ENCODE measurements at places on chromosomes 1 and 21.

GRCh38 chr1:155051342-155051776 is 243 bp downstream of the ADAM15 start:
- DNase-seq: no peak

DNA sequence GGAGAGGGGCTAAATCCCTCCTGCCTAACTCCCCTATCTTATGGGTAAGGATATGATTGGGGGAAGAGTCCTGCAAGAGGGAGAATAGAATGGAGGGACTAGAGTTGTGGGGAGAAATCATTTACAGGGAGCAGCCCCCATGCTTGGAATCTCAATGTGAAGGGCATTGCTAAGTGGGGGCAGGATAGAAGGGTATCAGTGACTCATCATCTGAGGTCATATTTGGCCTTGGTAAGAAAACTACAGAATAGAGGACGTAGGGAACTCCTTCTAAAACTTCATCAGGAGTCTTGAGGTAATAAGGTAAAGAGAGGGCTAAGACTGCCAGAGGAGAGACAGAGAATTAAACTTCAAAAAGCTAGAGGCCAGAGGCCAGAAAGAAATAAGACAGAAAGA is 487 bp downstream of the HJV start:
- DNase-seq: no peak

GRCh38 chr1:176879784-176880620 is 284.5 kb downstream of the ASTN1 start:
- DNase-seq: no peak

DNA sequence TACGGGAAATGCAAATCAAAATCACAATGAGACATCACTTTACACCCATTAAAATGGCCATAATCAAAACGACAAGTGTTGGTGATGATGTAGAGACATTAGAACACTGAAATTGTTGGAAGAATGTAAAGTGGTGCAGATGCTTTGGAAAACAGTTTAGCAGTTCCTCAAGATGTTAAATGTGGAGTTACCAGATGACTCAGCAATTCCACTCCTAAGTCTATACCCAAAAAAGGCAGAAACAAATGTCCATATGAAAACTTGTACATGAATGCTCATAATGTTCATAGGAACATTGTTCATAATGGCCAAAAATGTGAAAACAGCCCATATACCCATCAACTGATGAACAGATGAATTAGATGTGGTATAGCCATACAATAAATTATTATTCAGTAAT is 267.4 kb downstream of the KCNH1 start:
- no peak for DNase-seq

- no peak for DNase-seq
Measured at GRCh38 chr1:88595355-88596002, 88.6 kb upstream of the PKN2 start.

DNA sequence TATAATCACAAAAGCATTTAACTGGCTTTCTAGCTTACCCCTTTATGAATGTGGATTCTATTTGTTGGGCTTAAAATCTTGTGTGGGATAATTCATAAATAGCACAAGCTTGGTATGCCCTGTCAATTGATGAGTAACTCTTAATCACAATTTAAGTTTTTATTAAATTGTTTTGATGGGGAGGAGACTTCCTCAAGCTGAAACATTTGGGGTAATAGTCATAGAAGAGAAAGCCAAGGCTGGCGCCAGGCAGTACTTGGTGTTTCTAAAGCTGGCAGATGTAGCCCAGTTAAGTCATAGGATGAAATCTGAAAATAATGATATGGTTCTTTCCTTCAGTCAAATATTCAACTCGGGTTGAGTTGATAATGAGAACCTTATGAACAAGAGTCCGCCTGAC is 167.2 kb downstream of the FMN2 start:
- DNase-seq: no peak

DNA sequence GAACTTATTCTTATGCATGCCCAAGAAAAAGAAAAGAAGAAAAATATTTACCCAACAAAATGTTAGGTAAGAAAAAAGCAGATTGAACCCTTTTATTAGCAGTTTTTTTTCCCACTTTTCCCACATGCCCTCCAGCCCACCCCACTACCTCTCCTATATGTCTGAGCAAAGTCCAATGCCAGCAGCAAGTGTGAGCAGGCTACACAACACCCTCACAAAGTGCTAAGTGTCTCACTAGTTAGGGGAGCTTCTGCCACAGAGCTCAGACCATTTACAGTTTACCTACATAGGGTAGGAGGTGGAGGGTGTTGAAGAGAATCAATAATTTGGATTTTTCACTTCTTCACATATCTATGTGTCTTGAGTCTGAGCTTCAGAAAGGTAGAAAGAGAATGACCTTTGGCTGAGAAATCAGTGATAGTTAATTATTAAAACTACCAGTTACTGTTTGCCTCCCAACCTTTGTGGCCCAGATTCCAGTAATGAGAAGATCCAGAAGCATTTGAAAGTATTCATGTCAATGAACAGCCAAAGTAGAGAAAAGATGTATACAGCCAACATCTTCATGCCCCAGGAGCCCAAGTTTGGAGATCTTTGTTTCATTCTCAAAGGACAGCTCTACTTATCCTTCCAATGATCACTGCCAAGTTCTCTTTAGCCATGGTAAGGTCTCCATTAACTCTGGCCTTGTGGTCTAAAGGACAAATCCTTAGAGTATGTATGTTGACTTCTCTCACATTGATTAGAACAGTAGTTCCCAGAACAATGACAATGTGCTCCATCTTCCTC is 26.2 kb downstream of the OR10J5 start:
- no peak for DNase-seq

DNA sequence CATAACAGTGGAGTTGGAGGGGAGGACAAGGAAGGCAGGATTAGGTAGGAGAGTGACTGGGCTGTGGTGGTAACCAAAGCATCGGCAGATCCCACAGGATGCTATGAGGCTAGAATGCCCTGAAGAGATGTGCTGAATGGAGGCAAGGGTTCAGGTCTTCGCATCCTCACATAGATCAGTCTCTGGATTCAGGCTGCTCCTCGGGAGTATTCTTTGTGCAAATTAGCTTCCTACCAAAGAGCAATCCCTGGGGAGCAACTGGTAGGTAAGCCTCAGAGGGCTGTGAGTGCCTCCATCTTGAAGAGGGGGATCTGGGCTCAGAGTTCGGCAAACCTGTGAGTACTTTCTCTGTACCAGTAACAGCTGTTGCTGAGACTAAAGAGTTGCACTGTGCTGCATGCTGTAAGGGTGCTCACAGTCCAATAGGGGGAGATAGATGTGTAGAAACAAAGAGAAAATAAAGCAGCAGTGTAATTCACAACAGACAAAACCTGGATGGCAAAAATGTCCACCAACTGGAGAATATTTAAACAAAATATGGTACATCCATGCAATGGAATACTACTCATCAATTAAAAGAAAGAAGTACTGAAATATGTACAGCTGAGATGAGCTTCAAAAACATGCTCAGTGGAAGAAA is 322.4 kb upstream of the DEPDC1 start:
- no peak for DNase-seq

- DNase-seq: no peak
Measured at GRCh38 chr1:37036667-37037053, 2.3 kb upstream of the GRIK3 start.

GRCh38 chr1:244760471-244760870 is 75.0 kb upstream of the COX20 start:
- no peak for DNase-seq

- DNase-seq: no peak
Measured at GRCh38 chr21:15749861-15750159, 20.0 kb downstream of the USP25 start.

DNA sequence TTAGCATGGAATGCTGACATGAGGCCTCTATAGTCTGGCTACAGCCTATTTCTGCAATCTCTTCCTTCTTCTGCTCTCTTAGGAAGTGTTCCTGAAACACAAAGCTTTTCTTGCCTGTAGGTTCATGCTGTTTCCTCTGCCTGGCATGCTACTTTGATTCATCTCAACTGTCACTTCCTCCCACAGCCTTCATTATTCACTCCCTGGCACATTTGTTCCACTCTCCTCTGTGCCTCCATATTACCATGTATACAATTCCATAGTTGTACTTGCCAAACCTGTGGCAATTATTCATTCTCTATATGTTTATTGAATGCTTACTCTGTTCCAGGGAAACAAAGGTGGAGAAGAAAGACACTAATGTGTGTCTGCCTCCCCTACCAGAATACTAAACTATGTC is 210.2 kb downstream of the LRRC7 start:
- no peak for DNase-seq

- peak; percentile 54 for DNase-seq
Measured at GRCh38 chr1:160219062-160219929, 14.1 kb downstream of the PEA15 start.

DNA sequence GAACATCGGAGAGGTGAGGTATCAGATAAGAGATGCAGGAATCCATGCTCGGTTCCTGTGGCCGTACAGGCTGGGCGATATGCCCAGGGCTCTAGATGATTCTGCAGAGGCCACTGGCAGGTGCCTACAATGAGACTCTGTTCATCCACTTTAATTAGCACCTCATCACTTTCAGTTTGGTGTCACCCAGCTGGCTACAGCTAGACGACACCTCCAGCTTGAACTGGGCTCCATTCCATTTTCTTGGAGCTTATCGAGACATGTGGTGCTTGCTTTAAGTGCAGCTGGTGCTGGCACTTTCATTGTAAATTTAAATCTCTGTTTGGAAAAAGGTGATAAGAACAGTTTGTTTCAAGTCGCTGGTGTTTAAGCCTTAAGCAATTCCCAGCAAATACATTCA is 322.5 kb upstream of the ADGRL2 start:
- DNase-seq: peak; percentile 44

GRCh38 chr1:15836772-15837669 is 10.5 kb upstream of the SPEN start:
- DNase-seq: no peak

DNA sequence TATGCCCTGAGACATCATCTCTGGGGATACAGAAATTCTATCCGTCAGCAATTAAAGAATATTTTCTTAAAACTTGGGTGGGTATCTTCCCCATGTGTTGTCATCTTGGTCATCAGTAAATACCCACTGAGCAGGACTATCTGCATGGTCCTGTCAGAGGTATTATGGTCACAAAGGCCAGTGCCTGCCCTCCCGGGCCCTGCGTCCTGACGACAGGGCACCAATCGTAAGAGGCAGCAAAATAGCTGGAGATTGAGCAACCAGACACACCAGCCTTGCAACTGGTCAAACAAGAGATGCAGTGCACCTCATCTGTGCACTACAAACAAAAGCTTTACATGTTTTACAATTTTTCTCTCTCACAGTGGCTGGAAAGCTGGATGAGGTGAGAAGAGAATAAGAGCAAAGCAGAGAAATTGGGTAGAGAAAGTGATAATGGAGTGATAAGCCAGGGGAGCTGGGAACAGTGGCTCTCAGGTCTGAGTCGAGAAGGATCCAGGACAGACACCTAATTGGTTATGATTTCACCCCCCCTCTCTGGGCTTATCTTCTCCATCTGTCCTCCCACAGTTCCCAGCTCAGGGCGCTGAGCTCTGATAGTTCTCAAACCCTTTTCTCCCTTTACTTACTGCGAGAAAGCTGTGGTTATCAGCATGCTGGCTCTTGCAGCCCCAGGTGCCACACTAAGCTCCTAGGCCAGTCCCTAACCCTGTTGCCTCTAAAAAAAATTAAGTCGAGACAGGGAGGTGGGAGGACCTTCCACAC is 8.8 kb upstream of the SRP9 start:
- no peak for DNase-seq

DNA sequence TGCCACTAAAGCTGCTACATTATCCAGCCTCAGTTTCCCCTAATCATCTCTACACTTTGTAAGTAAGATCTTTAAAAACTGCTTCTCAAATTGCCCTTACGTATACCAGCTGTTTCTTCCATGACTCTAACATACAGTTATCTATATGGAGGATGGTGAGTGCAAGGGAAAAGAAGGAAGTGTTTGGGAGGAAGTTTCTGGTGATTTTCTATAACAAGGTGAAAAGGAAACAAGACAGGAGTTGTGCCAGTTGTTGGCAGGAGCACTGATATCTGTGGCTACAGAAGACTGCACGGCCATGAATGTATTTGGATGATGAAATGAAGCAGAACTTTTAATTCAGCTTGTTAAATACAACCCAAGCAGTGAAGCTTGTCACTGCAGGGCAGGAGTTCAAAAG is 32.3 kb upstream of the NHLH2 start:
- DNase-seq: no peak

DNA sequence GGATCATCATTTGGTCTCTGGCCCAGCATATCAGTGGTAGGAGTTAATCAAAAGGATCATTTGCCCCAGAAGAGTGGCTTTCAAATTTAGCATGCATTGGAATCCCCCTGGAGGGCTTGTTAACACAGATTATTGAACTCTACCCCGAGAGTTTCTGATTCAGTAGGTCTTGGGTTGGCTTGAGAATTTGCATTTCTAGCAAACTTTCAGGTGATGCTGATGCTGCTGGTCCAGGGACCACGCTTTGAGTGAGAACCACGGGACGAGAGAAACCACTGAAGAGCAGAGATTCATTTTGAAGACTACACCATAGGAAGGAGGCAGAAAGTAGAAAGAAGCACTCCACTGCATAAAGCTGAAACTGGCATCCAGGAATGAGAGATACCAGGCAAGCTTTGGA is 81.3 kb upstream of the DUSP10 start:
- DNase-seq: no peak

DNA sequence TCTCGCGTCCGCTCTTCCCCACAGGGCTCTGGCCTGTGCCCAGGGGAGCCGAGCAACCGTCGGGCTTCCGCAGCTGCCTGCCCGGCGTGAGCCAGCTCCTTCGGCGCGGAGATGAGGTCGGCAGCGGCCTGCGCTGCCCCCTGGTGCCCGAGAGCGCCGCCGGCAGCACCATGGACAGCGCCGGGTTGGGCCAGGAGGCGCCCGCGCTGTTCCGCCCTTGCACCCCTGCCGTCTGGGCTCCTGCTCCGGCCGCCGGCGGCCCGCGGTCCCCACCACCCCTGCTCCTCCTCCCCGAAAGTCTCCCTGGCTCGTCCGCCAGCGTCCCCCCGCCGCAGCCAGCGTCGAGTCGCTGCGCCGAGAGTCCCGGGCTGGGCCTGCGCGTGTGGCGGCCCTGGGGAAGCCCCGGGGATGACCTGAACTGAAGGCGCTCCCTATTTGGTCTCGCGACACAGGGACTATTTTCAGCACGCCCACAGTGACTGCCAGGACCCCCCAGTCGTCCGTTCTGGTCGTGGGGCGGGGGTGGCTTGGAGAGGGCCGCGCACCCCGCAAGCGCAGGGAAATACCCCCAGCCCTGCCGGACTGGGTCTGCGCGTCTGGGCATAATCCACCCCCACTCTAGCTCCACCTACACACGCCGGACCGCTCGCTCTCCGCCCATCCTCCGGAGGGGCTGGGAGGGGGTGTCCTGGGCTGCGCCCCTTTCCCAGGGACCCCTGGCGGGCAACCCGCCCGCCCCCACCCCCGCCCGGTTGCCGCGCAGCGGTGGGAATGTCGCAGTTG is 1.3 kb downstream of the HES3 start:
- peak; percentile 35 for DNase-seq

All from anterior cingulate cortex (tissue), 58 donors.